Thoracic aorta endothelial cell (primary cell): ENCODE measurements at places on chromosomes 2 and 18. TPM values are rescaled to one million over a fixed set of nuclear protein-coding genes. Genes with fewer than 3 reads are reported as not detected.

Gene NOSTRIN
- total RNA-seq = 0.07 and 3.5 TPM in 2 replicates

Gene MSTN
- under 0.01 and 0.07 TPM in 2 replicates for total RNA-seq

Gene ANKRD39
- 6.8 and 9.1 TPM in 2 replicates for total RNA-seq

Gene GREB1
- 0.13 TPM in 1 of 2 replicates, not detected in the other for total RNA-seq

Gene WDCP
- 16.2 and 18.5 TPM in 2 replicates for total RNA-seq

Gene GULP1
- total RNA-seq = 27.7 and 32.2 TPM in 2 replicates

Gene ARHGAP25
- 0.93 and 3.0 TPM in 2 replicates for total RNA-seq

Gene TUBA4B
- total RNA-seq = not detected in 2 replicates

Gene CD302
- total RNA-seq = 15.9 and 16.1 TPM in 2 replicates

Gene SPAST
- 48.7 and 50.8 TPM in 2 replicates for total RNA-seq

Gene TEX44
- total RNA-seq = not detected in 2 replicates

Gene UGT1A6
- total RNA-seq = not detected in 2 replicates

Gene CCDC178
- not detected in 2 replicates for total RNA-seq

Gene ONECUT2
- total RNA-seq = under 0.01 TPM in 2 replicates

Gene MAP3K19
- not detected in 2 replicates for total RNA-seq

Gene C2orf80
- total RNA-seq = not detected in 2 replicates

Gene IL36G
- total RNA-seq = not detected in 2 replicates

Gene SCG2
- not detected in 2 replicates for total RNA-seq

Gene PLEKHM3
- total RNA-seq = 10.1 and 10.8 TPM in 2 replicates

Gene DUSP11
- total RNA-seq = 42.6 and 45.9 TPM in 2 replicates

Gene SGPP2
- not detected in 2 replicates for total RNA-seq

Gene DYNAP
- total RNA-seq = not detected in 2 replicates

Gene BCL11A
- total RNA-seq = 0.27 TPM in 1 of 2 replicates, not detected in the other

Gene ADI1
- total RNA-seq = 44.4 and 52.5 TPM in 2 replicates

Gene RGPD6
- 64.0 and 68.6 TPM in 2 replicates for total RNA-seq

Gene RBKS
- total RNA-seq = 0.40 and 0.79 TPM in 2 replicates

Gene STARD6
- not detected in 2 replicates for total RNA-seq
